T-helper 1 cell (primary cell): ENCODE measurements at places on chromosomes 3 and 15.

DNA sequence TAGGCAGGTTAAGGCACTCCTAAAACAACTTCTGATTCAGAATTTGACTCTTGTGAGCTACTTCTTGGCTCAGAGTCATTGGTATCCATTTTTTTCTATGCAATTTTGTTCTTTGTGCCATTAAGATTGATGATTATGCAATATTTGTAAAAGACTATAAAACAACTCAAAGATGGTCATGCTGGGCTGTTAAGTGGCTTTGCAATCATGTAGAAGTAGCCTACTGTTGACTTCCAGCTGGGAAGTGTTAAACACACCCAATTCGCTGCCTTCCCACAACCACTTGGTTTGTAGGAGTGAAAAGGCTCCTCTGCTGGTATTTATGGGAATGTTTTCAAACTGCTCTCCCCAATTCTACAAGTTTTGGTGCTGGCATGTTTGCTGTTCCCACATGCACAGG is 74.7 kb upstream of the COL6A6 start:
- DNase-seq: no peak

GRCh38 chr3:152516216-152516615 is 247.5 kb downstream of the MBNL1 start:
- no peak for DNase-seq

GRCh38 chr3:10263646-10264363 is 15.5 kb downstream of the TATDN2 start:
- peak; percentile 54 for DNase-seq

DNA sequence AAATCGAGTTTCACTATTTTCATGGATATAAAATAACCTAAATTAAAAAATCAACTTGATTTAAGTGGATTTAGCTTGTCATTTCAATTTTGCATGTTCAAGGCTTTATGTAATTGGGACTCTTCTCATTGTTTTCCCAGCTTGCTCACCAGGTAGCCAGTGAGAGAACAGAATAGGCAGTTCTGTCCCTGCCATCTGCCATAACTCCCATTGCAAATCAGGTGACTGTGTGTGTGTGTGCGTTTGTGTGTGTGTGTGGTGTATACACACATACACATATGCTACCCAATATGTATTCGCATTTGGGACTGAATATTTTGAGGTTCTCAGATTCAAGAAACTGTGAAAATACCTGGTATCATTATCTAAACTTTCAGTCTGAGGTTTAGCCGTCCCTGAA is 1069.8 kb downstream of the IGSF11 start:
- no peak for DNase-seq

DNA sequence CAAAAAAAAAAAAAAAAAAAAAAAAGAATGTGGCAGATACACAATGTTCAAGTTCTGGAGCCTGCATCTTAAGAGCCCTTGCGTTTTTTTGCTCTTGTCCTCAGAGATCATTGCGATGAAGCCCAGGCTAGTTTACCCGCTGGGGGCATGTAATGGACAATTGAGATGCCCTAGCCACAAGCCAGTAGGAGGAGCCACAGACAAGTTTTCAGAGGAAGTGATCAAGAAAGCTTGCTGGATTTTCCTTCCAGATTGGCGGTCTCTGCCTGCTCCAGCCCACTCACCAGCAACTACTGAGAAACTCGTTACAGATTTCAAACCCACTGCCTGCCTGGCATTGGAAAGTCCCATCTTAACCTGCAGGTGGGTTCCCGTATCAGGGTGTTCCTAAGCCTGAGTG is 192.1 kb upstream of the EOMES start:
- DNase-seq: no peak

DNA sequence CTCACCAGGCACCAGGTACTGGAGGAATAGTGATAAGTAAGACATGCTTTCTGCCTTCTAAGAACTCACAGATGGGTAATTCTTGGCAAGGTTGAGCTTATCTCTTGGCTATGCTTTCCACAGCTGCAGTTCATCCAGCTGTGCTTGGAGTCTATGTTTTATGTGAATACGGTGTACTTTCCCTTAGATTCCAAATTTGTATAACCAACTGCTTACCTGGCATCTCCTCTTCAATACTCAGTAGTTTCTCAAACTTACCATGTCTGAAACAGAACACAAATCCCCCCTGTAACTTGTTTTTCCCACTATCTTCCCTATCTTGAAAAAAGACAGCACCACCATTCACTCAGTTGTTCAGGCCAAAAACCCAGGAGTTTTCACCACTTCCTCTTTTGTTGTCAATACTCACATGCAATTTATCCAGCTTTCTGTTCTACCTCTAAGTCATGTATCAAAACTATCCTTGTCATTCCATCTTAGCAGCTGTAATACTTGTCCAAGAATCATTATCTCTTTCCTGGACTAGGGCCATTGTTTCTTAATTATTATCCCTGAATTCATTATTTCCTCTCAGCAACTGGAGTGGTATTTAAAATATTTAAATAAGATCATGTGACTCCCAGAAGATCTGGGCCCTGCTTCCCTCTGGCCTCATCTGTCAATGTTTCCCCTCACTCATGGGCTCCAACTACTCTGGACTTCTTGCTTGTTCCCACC is 32.6 kb downstream of the COL6A5 start:
- DNase-seq: no peak

DNA sequence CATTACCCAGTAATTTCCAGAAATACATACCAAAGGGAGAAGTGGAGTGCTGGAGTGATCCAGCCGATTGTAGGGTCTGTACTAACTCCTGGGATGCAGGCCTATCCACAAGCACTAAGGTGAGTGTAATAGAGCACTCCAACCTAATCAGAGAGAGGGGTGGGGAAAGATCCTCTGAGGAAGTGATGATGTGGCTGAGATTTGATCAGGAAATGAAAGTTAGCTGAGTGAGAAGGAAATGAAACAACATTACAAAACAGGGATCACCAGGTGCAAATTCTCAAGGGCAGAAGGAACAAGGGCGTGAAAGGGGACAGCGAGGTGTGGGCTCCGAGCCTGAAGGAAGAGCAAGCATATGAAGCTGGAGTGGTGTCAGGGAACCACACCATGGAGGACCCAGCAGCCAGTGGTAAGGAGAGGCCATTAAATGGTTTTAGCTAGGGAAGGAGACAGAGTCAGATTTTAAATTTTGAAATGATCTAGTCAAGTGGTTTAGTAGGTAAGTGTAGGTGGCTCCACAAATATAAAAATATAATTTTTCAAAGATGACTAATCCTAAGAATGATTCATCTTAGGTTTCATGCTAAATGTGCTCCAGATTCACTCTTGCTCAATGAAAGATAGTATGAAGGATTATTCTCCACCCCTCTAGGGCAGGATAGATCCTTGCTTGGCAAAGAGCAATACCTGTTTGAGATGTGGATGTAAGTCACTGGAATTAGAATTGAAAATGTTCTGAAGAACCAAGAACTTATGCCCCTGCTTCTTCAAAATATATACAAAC is 348.7 kb downstream of the TBL1XR1 start:
- DNase-seq: no peak

DNA sequence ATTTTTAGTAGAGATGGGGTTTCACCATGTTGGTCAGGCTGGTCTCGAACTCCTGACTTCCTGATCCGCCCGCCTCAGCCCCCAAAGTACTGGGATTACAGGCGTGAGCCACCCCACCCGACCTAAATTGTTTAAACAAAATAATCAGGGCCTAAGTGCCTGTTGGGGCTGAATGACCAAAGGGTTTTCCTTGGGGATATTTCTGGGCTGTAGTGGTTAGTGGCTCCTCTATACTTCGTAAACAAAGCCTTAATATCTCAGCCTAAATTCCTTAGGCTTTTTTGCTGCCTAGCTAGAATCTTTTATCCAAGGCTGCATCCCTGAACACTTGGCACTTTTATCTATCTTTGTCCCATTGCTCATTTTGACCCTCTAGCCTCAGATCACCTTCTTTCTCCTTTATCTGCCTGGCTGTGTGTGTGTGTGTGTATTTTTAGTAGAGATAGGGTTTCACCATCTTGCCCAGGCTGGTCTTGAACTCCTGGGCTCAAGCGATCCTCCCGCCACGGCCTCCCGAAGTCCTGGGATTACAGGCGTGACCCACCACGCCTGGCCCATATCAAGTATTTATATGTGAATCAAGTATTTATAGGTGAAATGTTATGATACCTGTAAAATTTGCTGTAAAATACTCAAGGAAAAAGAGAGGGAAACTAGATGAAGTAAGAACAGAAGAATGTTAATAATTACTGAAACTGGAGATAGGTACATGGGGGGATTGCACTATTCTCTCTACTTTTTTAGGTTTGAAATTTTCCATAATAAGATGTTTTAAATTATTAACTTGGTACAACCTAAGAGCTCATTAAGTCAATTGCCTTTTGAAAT is 1.8 kb downstream of the NUSAP1 start:
- DNase-seq: no peak

DNA sequence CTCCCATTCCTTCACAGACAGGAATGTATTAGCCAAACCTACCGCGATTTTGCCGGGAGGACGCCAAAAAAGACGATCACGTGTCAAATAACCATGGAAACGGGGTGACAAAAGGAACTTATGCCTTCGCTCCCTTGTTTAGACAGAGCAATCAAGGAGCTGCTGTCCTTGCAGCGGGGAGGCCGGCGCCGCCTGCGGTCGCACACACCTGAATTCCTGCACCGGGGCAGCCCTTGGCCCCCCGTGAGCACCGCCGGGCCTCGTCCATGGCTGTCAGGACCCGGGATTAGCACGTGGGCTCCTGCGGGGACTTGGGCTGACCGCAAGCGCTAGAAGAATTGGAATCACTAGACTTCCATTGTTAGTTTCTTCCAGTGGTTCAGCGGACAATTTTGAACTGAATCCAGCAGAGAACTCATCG is 193.1 kb downstream of the SHQ1 start:
- DNase-seq: no peak

- DNase-seq: no peak
Measured at GRCh38 chr15:48058371-48058770, 62.4 kb upstream of the SLC24A5 start.

GRCh38 chr3:32186097-32186496 is 52.4 kb upstream of the CMTM8 start:
- no peak for DNase-seq

- no peak for DNase-seq
Measured at GRCh38 chr3:89314454-89315098, 207.2 kb downstream of the EPHA3 start.

GRCh38 chr3:44865272-44866035 is 3.7 kb downstream of the TMEM42 start:
- no peak for DNase-seq

DNA sequence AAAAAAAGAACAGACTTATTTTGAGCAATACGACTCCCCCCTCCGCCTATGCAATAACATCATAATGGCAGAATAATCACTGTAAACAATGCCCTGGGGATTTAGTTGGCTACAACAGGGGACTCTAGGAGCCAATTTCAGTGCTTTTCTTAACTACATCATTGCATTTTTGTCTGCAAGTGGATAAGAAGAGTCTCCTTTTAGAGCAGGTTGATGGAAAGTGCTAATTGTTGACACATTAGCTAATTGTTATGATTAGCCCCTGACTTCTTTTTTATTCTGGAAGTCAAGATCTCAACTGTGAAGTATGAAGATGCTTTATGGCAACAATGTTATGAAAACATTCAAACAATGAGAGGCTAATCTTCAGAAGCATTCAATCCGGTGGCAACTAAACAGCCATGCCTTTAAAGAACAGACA is 121.2 kb downstream of the MECOM start:
- DNase-seq: no peak

DNA sequence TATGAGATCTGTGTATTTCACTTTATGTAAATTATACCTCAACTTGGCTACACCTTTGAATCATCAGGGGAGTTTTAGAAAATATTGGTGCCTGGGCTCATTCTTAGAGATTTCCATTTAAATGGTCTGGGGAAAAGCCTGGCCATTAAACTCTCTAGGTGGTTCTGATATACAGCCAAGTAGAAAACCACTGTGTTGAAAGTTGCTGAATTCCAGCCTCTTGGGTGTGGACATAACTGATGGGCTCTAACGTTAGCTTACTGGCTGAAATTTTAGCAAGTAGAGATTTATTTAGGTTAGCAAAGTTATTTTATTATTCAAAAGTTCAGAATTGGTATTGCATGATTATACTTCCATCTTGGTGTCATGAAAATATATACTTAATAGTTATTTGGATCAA is 84.1 kb downstream of the ATG7 start:
- no peak for DNase-seq

GRCh38 chr3:58469096-58469495 is 22.8 kb upstream of the KCTD6 start:
- DNase-seq: no peak

- no peak for DNase-seq
Measured at GRCh38 chr3:67635257-67635656, 19.2 kb downstream of the SUCLG2 start.

DNA sequence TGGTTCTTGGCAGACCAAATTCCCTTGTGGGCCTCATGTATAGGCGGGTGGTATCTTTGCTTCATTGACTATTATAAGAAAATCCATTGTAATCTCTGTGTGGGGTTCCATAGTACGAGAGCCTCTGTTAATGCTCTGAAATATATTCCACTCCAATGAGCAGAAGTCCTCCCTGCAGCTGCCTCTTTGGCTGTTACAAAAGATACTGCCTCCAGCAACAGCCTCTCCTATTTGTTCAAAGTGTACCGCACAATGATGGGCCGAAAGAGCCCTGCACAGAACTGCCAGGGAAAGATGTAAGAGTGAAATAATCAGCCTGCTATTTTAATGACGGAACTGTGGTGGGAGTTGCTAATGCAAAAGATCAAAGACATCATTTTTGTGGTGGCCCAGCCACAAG is 48.9 kb downstream of the GRK7 start:
- DNase-seq: no peak

DNA sequence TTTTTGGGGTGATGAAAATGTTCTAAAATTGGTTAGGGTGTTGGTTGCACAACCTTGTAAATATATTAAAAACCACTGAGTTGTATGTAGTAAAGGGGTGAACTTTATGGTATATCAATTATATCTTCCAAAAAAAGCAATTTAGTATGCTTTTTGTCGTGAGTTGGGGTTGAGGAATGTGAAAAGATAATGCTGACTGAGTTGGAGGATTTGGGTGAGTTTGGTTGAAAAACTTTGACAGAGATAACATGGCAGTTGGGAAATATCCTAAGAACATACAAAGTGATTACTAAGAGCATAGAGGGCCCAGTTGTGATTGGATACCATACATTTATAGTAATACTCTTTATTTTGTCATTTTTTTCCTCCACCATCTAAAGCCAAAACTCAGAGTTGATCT is 33.6 kb downstream of the HMG20A start:
- no peak for DNase-seq

GRCh38 chr15:63551400-63551799 is 45.8 kb upstream of the FBXL22 start:
- no peak for DNase-seq

GRCh38 chr15:72319360-72319984 is 485 bp downstream of the CELF6 start:
- peak; percentile 28 for DNase-seq
